Left lung (tissue), 14 donors: ENCODE measurements at places on chromosomes 16 and 17. TPM values are rescaled to one million over a fixed set of nuclear protein-coding genes. Genes with fewer than 3 reads are reported as not detected.

- DNase-seq, result peak; percentile 14
Measured at GRCh38 chr17:52383493-52384100, 225.1 kb upstream of the CA10 start.

DNA sequence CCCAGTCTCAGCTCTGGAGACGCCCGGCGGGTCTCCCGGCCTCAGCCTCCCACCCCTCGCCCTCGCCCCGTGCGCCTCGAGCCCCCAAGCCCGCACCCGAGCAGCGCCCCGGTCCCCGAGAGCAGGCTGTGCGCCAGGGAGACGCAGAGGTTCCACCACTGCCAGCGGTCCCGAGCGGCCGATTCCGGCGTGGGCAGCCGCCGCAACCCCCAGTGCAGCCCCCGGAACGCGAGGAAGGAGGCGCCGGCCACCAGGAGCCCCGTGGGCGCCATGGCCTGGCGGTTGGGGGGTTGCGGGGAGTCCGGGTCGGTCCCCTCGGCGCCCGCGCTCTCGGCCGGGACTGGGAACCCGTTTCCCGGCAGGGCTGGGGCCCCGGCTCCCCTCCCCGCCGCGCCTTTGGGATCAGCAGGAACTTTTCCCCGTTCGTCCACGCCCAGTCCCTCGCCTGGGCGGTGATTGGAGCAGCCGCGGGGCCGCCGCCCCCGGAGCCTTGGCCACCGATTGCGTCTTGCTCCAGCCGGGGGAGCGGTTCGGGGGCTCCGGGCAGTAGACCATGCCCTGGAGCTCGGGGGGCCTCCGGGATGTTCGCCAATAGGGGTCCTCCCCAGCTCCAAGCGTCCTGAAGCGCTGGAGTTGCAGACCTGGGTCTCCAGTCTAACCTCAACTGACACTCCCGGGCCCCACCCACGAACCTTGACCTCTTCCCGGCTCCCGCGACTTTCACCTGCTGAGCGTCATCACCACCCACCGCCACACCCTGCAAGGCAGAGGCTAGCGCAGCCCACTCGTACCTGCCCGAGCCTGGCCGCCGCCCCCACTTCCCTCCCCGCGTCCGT lies at the start of gene TLCD2:
TLCD2 (minus strand) TSS at position 407 of the 836 bp plus-strand sequence; CDS start at position 272, 135 bp downstream.
- DNase-seq, result peak; percentile 76

- DNase-seq, result no peak
Measured at GRCh38 chr16:51734220-51734619, 583.1 kb upstream of the SALL1 start.

- DNase-seq, result peak; percentile 64
Measured at GRCh38 chr16:3095869-3096268, 3.2 kb downstream of the ZSCAN10 start.

- no peak for DNase-seq
Measured at GRCh38 chr17:14346801-14347200, 45.9 kb downstream of the HS3ST3B1 start.

C16orf95 gene
- polyA plus RNA-seq, result 3.9 TPM

PRR14 gene
- 49.0 TPM for polyA plus RNA-seq

CSH2 gene
- 6.7 TPM for polyA plus RNA-seq

- DNase-seq, result no peak
Measured at GRCh38 chr16:3180445-3180878, 7.5 kb upstream of the OR1F1 start.

GRCh38 chr17:28883967-28884702 lies 13.4 kb downstream of the FLOT2 start:
- DNase-seq, result no peak

DNA sequence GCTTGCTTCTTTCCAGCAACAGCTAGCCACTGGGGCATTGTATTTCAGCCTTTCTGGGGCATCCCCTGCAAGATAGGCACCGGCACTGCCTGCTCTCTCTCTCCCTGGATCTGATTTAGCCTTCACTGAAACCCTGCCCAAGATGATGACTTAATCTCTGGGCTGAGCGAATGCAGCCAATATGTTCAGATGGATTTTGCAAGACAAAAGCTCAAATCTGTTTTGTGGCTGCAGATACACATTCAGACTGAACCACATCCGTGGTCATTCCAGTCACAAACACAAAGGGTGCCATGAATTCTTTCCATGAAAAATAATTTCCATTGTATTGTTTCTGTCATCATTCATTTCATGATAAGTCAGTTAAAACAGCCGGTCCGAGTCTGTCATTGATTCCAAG lies 24.2 kb downstream of the SOST start:
- no peak for DNase-seq

DNA sequence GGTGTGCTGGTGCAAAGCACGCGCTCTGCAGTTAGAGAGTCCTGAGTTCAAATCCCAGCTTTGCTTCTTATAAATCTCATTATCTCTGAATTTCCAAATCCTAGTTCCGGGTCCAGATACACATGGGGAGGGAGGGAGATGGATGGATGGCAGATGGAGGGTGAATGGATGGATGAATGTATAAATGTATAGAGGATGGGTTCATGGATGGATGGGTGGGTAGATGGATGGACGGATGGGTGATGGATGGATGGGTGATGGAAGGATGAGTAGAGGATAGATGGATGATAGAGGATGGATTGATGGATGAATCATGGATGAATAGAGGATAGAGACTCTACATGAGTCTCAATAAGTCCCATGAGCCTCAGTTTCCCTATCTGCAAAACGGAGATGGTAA lies 89.9 kb downstream of the MYH11 start:
- DNase-seq, result no peak

DNA sequence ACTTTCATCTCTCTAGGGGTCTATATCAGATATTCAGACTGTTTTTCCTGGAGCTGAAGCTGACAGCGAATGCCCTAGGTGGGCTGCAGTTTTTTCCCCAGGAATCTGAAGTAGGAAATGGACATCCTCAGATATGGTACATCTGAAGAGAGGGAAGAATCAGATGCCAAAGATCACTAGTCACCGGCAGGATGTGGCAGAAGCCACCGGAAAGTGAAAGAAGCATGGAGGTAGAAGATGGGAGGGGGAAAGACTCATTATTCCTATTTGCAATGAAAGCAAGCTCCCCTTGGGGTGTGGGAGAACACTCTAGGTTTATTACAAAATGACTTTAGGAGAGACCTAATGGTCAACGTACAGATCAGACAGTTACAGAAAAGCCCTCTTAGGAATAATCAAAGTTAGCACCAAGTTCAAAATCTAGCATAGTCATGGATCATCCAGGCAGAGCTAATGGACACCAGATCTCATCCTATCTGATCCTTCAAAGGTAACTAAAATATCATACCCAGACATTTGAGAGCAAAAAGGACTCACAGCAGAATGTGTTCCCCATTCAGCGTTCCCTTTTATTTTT lies 110.7 kb downstream of the HS3ST3A1 start:
- no peak for DNase-seq

KCNH4 gene
- 0.04 TPM for polyA plus RNA-seq

DNA sequence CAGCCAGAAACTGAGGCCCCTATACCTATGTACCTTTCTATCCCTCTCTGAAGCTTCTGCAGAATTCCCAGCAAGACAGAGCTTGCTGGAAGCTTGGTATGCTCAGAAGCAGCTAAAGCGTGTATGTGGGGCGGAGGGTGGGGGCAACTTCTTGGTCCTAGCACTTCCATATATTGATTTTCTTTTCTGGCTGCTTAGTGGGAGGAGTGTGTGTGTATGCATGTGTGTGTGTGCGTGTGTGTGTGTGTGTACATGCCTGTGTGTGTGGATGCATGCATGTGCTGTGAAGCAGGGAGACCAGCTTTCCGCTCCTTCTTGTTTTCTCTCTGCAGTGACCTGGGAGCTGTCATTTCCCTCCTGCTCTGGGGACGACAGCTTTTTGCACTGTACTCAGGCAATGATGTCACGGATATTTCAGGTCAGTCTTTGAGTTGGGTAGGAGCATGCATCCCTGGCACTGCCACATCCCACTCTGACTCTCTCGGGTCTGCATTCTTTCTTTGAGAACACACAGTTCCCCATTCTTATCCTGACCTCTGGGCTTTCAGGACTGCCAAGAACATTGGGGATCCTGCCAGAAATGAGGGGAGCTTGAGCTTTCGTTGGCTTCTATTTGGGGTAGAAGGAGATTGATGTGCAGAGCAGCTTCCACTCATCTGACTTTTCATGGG lies 10.7 kb downstream of the HPR start:
- DNase-seq, result no peak

DNA sequence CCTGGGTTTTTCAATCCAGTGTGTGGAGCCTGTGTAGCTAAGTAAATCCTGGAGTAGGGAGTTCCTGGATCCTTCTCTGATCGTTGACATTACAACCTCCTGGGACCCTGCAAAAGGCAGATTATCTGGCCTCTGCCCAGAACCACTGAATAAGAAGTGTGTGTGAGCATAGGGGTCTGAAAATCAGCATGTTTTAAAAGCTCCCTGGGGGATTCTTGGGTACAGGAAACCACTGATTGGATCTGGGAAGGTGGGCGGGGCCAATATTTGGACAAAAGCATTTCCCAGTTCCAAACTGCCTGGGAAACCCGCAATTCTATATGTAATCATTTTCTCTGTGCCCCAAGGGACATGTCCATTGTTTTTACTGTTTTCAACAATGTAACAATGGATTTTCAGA lies 27.2 kb upstream of the BEAN1 start:
- no peak for DNase-seq

DNA sequence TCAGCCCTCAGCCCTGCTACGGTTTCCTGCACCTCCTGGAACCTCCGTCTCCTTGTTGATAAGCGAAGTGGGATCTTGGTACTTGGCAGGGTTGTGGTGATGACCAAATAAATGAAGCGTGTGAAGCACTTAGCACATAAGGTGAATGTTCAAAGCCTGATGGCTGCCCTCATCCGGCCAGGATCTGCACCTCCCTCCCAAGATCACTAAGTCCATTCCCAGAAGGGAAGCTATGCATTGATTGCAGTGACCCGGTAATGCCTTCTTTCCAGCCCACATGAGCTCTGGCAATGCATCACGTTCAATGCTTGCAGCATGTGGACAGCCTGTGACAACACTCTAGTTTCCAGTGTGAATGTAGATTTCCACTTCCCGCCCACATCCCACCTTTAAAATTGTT lies 24.9 kb upstream of the RHOT1 start:
- no peak for DNase-seq

- DNase-seq, result no peak
Measured at GRCh38 chr16:91484-91883, 13.5 kb downstream of the MPG start.

WFDC1 gene
- polyA plus RNA-seq, result 5.4 TPM

- peak; percentile 48 for DNase-seq
Measured at GRCh38 chr17:66459811-66460270, 157.4 kb downstream of the PRKCA start.

DNA sequence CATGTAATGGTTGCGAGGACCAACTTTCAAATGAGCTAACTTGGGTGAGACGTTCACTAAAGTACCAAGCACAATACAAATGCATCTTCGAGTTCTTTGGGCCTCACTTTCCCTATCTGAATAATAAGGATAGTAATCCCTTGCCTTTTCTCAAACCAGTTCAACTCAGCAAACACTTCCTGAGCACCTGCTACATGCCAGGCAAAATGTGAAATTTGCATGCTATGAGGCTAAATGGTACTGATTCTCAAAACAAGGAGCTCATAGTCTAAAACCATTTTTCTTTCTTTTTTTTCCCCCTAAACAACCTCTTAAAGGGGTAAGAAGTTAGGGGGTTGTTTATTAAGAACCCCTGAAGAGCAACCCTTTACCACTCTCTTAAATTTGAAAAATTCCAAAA lies 101.4 kb upstream of the HLF start:
- no peak for DNase-seq

DNA sequence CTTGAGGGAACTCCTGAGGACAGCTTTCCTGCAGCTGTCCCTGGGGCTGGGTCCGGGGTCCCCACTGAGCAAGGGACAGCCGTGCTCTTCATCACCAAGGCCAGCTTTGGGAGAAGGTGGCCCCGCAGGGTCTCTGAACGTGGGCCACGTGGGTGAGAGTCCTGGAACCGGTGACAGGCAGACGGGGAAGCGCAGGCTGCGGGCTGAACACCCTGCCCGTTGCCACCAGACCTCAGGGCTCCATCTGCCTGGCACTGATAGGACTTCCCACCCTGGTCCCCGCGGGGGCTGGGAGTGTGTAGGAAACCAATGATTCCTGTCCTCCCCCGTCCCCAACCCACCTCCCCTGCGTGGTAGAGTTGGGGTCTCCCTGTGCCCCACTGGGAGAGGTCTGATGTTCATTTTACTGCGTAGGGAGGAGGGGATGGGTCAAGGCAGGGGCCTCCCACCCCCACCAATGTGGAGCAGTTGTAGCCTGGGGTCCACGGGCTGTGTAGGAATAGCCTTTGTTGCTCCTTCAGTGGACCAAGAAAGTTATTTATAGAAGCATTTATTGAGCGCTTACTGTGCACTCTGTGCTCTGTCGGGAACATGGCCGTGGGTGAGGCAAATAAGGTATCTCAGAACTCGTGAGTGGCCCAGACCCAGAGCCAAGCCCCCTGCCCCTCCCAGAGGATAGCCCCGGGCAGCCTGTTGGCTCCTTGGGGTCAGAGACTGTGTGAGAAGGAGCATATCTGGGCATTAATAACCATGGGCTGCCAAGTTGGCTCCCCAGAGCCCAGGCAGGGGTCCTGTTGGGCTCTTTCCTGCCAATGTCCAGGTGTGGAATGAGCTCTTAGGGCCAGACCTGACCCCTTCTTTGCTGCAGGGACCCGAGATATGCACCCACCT lies 1.3 kb downstream of the ADGRG1 start:
- no peak for DNase-seq

DNA sequence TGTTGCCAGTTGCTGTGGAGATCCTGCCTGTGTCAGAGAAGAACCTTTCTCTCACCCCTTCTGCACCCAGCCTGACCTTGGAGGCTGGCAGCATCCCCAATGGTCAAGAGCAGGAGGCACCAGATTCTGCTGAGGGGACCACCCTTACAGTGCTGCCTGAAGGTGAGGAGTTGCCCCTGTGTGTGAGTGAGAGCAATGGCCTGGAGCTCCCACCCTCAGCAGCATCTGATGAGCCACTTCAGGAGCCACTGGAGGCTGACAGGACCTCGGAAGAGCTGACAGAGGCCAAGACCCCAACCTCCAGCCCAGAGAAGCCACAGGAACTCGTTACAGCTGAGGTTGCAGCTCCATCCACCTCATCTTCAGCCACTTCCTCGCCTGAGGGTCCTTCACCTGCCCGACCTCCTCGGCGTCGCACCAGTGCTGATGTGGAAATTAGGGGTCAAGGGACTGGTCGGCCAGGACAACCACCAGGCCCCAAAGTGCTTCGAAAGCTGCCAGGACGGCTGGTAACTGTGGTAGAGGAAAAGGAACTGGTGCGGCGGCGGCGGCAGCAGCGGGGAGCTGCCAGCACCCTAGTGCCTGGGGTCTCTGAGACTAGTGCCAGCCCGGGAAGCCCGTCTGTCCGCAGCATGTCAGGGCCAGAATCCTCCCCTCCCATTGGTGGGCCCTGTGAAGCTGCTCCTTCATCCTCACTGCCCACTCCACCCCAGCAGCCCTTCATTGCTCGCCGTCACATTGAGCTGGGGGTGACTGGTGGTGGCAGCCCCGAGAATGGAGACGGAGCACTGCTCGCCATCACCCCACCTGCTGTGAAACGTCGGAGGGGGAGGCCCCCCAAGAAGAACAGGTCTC lies 10.2 kb upstream of the PHKG2 start:
- DNase-seq, result no peak

ABCA8 gene
- 74.8 TPM for polyA plus RNA-seq

GRCh38 chr16:4894276-4895150 lies 42.4 kb downstream of the PPL start:
- DNase-seq, result no peak

SECTM1 gene
- polyA plus RNA-seq, result 2.1 TPM
